Liver (tissue), 10 donors: ENCODE measurements at places on chromosomes 1 and 21. TPM values are rescaled to one million over a fixed set of nuclear protein-coding genes. Genes with fewer than 3 reads are reported as not detected.

The CASZ1 gene
- polyA plus RNA-seq, result 1.0 TPM

The SPRR2F gene
- not detected for polyA plus RNA-seq

The SMYD3 gene
- polyA plus RNA-seq, result 8.1 TPM

The MARCKSL1 gene
- 16.6 TPM for polyA plus RNA-seq

The HSD11B1 gene
- 488 TPM for polyA plus RNA-seq

The CSF3R gene
- polyA plus RNA-seq, result 8.2 TPM

The GJA4 gene
- polyA plus RNA-seq, result 7.9 TPM

The TFF2 gene
- polyA plus RNA-seq, result 1.0 TPM

The CA6 gene
- not detected for polyA plus RNA-seq

The FABP3 gene
- 2.8 TPM for polyA plus RNA-seq

The MR1 gene
- 5.5 TPM for polyA plus RNA-seq

The FCRL2 gene
- 0.43 TPM for polyA plus RNA-seq

The IGSF21 gene
- 0.68 TPM for polyA plus RNA-seq

The VHLL gene
- polyA plus RNA-seq, result not detected

The NID1 gene
- 45.1 TPM for polyA plus RNA-seq

The OR6P1 gene
- polyA plus RNA-seq, result not detected

The PSMD4 gene
- polyA plus RNA-seq, result 87.7 TPM

The SPRR2B gene
- polyA plus RNA-seq, result not detected

The PRR9 gene
- not detected for polyA plus RNA-seq

The ILDR2 gene
- 0.46 TPM for polyA plus RNA-seq

The UCK2 gene
- 8.9 TPM for polyA plus RNA-seq

The C1orf185 gene
- not detected for polyA plus RNA-seq

The KRTAP12-2 gene
- not detected for polyA plus RNA-seq

The CLDN14 gene
- polyA plus RNA-seq, result 6.3 TPM

The UBE2U gene
- not detected for polyA plus RNA-seq

The LRRC53 gene
- not detected for polyA plus RNA-seq

The CR1L gene
- polyA plus RNA-seq, result 0.18 TPM

The LCE1E gene
- not detected for polyA plus RNA-seq

The PLEKHA6 gene
- 6.7 TPM for polyA plus RNA-seq

The SLC9A1 gene
- 1.3 TPM for polyA plus RNA-seq

The KLHDC7A gene
- 3.3 TPM for polyA plus RNA-seq

The HRNR gene
- polyA plus RNA-seq, result 0.04 TPM

The CNKSR1 gene
- 2.2 TPM for polyA plus RNA-seq

The SYT14 gene
- not detected for polyA plus RNA-seq

The ADPRS gene
- polyA plus RNA-seq, result 13.1 TPM

The SLC1A7 gene
- 0.67 TPM for polyA plus RNA-seq

The HES4 gene
- polyA plus RNA-seq, result 1.7 TPM

The GIPC2 gene
- polyA plus RNA-seq, result 7.9 TPM

The HHIPL2 gene
- polyA plus RNA-seq, result not detected

The LCE1B gene
- polyA plus RNA-seq, result not detected

The TMEM269 gene
- not detected for polyA plus RNA-seq

The MIGA1 gene
- 3.5 TPM for polyA plus RNA-seq

The LCE6A gene
- not detected for polyA plus RNA-seq

The LCE1D gene
- polyA plus RNA-seq, result not detected

The YIPF1 gene
- polyA plus RNA-seq, result 28.2 TPM

The AMY1C gene
- polyA plus RNA-seq, result not detected

The KCNA3 gene
- polyA plus RNA-seq, result 0.32 TPM

The RGS16 gene
- 1.1 TPM for polyA plus RNA-seq

The BOLA1 gene
- polyA plus RNA-seq, result 22.1 TPM

The SLC45A1 gene
- polyA plus RNA-seq, result 0.14 TPM

The TMEM125 gene
- polyA plus RNA-seq, result 0.21 TPM

The CD52 gene
- 16.4 TPM for polyA plus RNA-seq

The PM20D1 gene
- polyA plus RNA-seq, result 0.29 TPM

The RHEX gene
- 0.15 TPM for polyA plus RNA-seq

The FMO1 gene
- polyA plus RNA-seq, result 0.13 TPM

The KRTAP21-3 gene
- polyA plus RNA-seq, result not detected

The KLF17 gene
- polyA plus RNA-seq, result not detected
